ENCODE measurements at places on chromosomes 7 and 10.

DNA sequence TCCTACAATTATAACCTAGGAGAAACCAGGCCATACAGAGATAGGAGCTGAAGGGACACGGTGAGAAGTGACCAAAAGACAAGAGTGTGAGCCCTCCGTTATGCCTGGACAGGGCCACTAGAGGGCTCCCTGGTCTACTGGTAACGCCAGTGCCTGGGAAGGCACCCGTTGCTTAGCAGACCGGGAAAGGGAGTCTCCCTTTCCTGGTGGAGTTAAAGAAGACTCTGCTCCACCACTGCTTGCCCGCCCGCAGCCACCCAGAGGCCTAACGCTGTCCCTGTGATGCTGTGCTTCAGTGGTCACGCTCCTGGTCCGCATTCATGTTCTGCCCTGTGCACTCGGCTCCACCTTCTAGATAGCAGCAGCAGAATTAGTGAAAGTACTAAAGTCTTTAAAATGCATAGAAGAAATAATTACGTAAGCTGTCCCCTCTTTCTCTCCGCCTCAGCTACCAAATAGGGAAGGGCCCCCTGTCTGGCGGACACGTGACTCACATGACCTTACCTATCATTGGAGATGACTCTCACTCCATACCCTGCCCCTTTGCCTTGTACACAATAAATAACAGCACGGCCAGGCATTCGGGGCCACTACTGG is 34.8 kb downstream of the GRID2IP start:
- peak; percentile 68 for DNase-seq

DNA sequence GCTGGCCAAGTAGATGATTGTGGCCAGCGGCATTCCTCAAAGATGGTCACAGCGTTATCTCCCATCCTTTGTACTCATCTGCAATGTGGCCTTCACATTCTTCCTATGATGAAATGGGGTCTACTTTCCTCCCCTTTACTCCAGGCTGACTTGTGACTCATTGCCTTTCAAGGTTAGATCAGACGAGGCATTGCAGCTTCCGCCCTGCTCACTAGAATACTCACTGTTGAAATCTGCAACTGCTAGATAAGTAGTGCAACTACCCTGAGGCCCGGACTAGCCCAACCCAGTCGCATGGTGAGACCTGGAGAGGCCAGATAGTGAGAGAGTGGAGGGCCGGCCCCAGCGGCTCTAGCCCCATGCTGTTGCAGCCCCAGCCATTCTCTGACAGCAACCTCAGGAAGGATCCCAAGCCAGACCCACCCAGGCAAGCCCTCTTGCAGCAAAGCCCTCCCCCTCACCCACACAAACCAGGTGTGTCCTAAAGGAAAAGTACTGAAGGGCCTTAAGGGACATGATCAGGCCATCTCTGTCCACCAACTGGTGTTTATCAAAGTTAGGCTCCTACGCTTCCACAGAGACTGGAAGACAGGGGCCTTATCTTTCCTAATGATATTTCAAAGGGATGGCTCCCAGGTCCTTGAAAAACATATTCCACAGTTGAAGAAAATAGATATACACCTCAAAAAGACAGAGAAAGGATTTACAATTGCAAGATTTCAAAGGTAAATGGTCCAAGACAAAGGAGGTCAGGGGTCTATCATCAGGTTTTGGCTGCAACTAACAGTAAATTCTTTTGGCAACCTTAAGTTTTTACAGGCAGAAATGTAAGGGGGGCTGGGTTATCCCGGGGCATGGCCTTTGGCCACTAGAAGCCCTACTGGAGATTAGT is 107.2 kb upstream of the TRIM24 start:
- DNase-seq, result no peak

DNA sequence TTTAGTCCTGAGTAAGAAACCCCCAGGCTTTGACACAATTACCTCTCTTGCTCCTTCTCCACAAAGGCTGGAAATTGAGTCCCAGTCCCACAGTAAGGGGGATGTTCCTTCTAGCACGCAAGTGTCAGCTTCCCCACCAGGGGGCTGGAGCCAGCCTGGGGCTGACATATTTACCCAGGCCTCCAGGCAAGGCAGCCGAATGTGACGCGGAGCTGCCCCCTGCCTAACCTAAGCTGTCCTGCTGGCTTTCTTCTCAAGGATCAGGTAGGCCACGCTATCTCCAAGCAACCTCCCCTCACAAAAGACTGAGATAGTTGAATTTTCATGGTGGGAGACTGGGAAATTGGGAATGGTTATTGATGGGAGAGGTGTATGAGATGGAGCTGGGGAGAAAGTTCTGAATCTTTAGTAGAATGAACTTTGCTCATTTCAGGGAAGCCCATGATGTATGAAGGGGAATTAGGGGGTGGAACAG is 19.2 kb upstream of the BMPER start:
- no peak for DNase-seq

DNA sequence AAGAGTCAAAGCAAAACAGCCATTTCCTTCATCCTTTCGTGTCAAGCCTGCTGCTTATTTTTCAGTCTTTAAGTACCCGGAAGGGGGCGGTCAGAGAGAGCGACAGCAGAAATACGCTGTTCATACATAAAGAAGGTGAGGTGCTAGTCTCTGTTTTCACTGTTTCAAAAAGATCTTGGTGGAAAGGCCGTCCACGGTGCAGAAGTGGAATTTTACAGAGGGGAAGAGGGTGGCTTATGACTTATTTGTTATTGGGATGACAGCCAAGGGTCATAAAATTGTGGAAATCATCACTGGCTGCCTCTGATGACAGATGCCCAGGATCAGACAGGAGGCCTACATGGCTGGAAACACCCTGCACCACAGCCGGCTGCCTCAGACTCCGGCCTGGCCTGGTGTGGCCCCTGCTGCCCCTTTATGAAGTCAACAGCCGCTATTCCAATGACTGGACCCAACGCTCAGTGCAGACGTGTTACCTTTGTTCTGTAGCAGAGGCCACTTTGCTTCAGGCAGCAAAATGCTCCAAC is 57.0 kb downstream of the HIPK2 start:
- DNase-seq, result no peak

- peak; percentile 17 for DNase-seq
These were observed 13.4 kb downstream of the BRI3 start for GRCh38 chr7:98294798-98295382.

DNA sequence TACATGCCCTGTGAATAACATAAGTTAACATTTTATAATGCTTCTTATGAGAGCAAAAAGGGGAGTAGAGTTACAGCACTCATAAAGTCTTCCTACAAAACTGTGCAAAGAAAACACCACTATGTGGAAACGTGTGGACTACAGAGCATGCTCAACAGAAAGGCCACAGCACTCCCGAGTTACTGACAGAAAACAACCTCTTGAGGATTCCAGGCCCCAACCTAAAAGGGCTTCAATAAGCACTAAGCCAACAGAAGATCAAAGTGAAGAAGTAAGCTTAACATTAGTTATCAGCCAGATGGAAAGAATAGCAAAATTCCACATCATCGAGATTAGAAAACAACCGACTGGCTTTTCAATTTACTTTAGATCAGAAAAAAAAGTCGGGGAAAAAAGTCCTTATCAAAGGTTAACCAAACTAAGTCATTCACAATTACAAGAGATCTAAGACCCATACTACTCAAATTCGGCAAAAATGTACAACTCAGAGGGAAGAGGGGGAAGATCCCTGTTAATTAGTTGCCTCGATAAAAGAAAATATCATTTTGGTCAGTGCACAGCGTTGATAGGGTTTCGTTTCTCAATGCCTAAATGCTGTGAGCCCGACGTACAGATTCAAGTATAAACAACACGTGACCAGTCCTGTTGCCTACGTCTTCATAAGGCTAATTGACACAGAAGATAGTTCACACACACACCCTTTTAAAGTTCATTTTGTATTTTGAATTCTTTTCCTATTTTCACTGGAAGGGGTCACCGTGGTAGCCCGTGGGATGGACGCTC is 1.4 kb downstream of the KBTBD2 start:
- peak; percentile 38 for DNase-seq

- DNase-seq, result no peak
These were observed at the start of gene DMBT1 for GRCh38 chr10:122560279-122560804. Gene DMBT1, plus strand, starts transcription at chr10:122560754. Its CDS starts 17 bp downstream, at chr10:122560771.

GRCh38 chr7:11457419-11457818 is 374.6 kb downstream of the THSD7A start:
- no peak for DNase-seq

GRCh38 chr10:70323697-70324338 is 40.0 kb upstream of the NPFFR1 start:
- DNase-seq, result no peak

GRCh38 chr10:120962756-120963593 is 111.8 kb downstream of the WDR11 start:
- DNase-seq, result peak; percentile 21

DNA sequence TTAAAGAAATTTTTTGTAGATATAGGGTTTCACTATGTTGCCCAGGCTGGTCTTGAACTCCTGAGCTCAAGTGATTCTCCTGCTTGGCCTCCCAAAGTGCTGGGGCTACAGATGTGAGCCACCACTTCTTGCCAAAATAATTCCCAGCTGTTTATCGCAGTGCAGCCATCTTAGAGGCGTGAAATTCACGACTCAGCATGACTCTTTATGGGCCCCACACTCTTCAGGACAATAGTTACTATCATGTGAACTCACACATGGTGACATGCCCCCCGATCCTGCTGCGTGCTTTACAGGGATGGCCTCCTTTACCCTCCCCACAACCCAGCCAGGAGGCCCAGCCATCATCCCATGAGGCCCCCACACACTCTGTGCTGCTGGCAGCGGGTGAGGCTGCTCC is 4.6 kb downstream of the COX19 start:
- no peak for DNase-seq
